ENCODE measurements at places on chromosomes 1 and 21.
A peak's percentile ranks its signal among the peaks of the same experiment; 100 is the strongest.

GRCh38 chr1:223437151-223437550, 43.9 kb downstream of the CCDC185 start:
- DNase-seq, result no peak

DNA sequence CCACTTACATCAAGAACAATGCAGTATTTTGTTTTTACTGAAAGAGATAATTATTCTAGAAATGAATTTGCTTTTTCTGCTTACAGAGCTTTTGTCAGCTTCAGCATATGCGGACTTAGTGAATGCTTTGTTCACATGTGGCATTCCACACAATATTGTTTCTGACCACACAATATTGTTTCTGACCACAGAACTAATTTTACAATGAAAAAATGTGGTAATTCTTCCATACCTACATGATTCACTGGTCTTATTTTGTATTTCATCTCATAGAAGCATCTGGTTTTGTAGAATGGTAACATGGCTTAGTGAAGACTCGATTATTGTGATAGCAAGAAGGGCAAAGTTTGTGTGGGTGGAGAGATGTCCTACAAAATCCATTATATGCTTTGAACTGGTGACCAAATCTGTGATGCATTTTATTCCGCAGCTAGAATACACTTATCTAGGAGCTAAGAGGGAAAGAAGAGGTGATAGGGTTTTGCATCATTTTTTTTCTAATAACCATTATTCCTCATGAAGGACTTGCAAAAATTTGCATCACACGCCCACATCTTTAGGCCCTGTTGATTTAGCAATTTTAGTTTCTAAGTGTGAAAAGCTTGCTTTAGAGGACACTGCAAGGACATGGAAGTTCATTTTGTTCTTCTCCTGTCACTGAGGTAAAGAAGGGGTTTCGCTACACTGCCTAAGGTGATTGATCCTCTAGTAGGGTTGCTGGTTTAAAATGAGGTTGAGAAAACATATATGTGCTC, 75.3 kb downstream of the HLX start:
- DNase-seq, result no peak

- DNase-seq, result no peak
These were observed 497.1 kb downstream of the AGBL4 start for GRCh38 chr1:49526672-49527071.

GRCh38 chr1:223146745-223147144, 3.7 kb upstream of the TLR5 start:
- DNase-seq, result no peak

DNA sequence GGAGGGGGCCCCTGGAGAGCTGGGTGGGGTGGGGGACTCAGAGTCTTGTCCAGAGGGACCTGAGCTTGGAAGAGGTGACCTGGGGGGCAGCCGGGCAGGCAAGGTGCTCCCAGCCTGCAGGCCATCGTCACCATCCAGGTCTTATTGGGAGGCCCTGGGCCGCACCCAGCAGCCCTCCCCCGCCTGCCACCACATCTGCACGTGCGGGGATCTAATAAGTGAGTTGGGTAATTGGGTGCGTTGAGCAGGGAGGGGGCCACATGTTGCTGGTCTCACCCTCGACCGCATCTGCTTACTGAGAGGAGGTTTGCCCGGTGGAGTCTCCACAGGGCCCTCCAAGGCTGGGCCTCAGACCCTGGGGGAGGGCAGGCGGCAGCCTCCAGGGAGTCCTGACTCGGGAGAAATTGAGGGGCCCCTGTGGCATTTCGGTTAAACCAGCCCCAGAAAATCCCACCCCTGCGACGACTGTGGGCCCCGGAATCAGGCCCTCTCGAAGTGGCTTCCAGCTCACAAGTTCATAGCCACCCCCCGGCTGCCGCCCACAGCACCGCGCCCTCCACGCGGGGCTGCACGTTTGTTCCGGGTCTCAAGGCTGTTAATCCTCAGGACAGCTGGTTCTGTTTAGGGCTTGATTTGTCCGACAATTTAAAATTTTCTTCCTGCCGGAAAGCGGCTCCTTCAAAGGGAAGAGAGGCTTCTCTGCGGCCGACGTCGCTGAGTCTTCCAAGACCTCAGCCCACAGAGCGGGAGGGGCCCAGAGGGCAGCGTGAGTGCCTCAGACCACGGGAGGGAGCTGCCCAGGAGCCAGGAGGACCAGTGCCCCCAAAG, 14.7 kb upstream of the COL6A2 start:
- DNase-seq, result no peak

- DNase-seq, result no peak
These were observed 2.0 kb downstream of the CHML start for GRCh38 chr1:241638099-241638682.

- no peak for DNase-seq
These were observed 55.7 kb downstream of the MRPL39 start for GRCh38 chr21:25551569-25551968.

DNA sequence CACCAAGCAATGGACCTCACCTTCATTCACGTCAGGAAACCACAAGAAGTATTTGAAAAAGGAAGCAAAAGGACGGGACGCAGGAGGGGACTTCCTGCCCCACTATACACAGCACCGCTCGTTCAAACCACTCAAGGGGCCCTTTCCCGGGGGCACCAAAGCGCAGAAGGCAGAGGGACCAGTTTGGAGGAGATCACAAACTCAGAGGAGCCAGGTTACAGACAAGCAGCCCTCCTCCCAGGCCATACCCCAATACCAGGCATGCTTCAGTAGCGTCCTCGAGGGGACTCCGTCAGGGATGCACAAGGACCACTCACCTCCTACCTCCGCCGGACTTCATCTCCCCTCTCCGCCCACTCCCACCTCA, 685 bp downstream of the CRTC2 start:
- DNase-seq, result no peak

DNA sequence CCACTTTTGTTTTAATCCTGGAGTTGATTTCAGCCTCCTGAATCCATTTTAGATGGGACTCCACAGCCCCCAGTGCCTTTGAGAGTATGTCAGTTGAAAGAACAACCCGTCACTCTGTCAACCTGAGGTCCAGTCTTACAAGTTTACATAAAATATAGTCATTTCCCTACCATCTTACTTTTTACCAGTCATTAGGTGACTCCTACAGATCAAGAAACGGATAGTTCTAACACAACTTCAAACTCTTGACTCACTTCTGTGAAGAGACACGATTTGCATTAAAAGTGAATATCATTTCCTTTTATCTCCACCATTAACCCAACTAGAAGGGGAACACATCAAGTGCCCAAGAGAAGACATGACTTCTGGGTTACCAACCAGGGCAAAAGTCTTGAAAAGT, 147.1 kb downstream of the NTPCR start:
- no peak for DNase-seq

DNA sequence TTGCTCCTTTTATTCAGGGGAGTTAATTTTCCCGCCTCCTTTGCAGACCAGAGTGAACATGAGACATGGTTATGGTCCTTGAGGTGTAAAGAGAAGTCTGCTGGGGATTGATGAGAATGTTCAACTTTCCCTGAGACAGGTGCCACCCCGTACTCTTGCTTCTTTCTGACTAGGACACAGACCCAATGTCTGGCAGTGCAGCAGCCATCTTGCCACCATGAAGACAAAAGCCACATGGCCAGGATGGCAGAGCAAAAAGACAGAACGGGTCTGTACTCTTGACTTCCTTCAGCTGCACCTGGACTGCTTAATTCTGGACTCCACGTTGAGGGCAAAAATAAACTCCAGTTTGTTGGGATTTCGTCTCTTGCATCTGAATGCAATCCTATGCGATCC, 54.1 kb downstream of the KLHDC7A start:
- no peak for DNase-seq

GRCh38 chr1:234997896-234998741, 130.5 kb downstream of the TOMM20 start:
- DNase-seq, result no peak

- no peak for DNase-seq
These were observed 22.1 kb upstream of the SMYD3 start for GRCh38 chr1:246528933-246529731.

GRCh38 chr1:180198611-180199010, 31.5 kb upstream of the LHX4 start:
- no peak for DNase-seq

- peak; percentile 49 for DNase-seq
These were observed at the start of gene F3 for GRCh38 chr1:94541246-94542087. Gene F3 (minus strand): TSS chr1:94541759. CDS start chr1:94541636, 123 bp downstream.

DNA sequence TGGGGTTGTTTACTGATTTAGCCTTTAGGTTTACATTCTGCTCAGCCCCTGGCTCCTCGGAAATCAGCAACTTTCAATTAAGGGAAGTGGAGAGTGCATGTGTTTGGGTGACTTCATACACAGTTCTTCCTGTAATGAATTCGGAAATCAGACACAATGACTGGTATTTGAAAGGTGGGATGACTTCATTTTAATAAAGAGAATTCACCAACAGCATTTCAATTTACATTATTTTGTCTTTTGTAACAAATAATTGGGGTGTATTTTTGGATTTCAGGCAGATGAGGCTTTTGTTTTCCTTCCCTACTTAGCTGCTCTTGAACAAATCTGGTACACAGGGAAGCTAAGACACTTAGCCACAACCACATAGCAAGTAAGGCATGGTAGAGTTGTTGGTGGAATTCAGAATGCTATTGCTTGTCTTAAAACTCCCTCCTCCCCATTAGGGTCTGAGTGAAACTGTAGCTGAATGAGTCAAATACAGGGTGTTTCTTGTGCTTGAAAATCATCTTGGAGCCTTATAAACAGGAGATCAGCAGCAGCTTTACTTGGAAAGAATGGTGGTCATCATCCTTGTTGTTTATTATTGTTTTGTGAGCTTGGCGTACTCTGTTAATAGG, 917 bp downstream of the STX12 start:
- no peak for DNase-seq

GRCh38 chr1:109818988-109819764, 55.5 kb upstream of the EPS8L3 start:
- DNase-seq, result no peak

- DNase-seq, result no peak
These were observed 223.9 kb downstream of the S1PR1 start for GRCh38 chr1:101460739-101461138.

- no peak for DNase-seq
These were observed 23.0 kb downstream of the ACTA1 start for GRCh38 chr1:229410692-229411433.

- DNase-seq, result no peak
These were observed 311.8 kb upstream of the B3GALT2 start for GRCh38 chr1:193498088-193498655.

- no peak for DNase-seq
These were observed 1.1 kb downstream of the COL9A2 start for GRCh38 chr1:40315795-40316594.

GRCh38 chr1:7632176-7632575, 138.9 kb upstream of the VAMP3 start:
- DNase-seq, result no peak

GRCh38 chr21:39288987-39289386, 24.4 kb downstream of the BRWD1 start:
- no peak for DNase-seq

DNA sequence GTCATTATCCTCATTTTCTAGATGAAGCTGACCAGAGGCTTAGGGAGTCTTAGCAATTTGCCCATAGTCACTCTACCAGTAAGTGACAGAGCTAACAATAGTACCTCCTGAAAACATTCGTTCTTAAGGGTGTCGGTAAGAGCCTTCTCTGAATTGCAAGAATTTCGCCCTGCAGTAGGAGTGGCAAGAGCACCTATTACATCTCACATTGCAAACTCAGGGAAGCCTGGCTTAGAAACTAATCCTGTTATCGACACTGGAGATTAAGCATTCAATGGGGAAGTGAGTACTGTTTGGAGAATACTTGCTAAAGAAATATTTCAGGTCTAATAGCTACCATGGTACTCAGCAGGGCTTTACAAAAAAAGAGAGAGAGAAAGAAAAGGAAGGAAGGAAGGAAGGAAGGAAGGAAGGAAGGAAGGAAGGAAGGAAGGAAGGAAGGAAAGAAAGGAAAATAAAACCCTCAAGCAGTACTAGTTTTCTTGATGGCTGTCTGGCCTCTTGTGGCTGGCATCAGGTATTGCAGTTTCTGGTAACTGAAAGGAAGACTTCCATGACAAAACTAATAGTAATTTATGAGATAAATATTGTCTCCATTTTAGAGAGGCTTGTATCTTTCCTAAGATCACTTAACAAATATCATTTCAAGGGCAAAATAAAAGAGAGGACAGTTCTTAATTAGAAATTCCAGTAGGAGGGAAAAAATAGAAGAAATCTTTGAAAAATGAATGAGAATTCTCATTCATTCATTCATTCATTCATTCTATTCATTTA, 10.4 kb downstream of the C1orf226 start:
- DNase-seq, result no peak

DNA sequence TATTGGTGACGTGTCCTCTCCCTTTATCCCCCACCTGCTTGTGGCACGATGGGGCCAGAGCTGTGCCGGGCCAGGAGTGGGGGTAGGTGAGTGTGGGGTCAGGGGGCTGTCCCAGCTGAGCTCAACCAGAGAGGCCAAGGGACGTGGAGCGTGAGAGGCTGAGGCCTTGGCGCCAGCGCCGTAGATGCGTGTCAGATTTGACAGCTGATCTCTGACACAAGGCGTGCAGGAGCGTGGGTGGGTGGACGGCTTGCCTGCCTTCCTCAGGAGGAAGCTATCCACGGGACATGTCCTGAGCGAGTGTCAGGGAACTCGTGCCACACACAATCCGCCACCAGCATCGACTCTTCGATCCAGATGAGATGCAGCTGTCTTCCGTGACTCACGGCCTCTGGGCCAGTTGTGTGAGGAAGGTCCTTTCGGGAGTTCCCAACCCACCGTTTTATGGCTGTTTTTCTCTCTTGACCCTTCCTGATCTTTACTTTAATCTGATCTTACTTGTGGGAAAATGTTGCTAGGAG, 56.7 kb downstream of the SPSB1 start:
- no peak for DNase-seq

DNA sequence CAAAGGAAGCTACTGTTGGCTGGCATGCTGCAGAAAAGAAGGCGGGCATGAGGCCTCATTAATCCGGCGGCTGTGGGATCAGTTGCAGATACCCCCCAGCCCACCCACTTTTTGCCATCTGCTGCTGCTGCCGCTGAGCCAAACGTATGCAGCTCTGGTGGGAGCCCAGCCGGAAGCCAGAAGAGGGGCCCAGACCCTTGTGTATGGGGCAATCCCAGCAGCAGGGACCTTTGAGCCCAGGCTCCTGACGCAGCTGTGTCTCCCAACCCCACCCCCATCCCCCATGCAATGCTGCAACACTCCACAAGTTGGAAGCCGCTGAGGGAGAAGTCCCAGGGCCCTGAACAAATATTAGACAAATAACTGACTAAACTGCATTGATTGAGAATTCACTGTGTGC, 106.0 kb downstream of the ELAVL4 start:
- DNase-seq, result no peak

GRCh38 chr1:151584278-151584677, 27.6 kb upstream of the SNX27 start:
- no peak for DNase-seq

- no peak for DNase-seq
These were observed 169.0 kb downstream of the VAV3 start for GRCh38 chr1:107795994-107796393.

DNA sequence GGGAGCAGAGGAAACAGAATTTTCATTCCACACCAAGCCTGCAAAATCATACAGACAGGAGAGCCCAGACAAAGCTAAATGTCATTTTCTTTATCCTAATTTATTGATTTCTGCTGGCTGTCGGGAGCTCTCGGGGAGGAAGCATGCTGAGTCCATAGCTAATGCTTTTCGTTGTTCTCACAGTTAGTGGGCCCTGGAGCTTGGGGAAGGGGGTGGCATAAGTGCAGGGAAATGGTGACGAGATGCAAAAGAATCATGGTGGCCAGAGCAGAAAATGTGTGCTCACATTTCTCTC, 202.4 kb downstream of the TOMM20 start:
- no peak for DNase-seq

Data from stimulated activated CD4-positive, alpha-beta T cell treated with anti-CD3 and anti-CD28 coated beads, TNF-alpha, amount 100 ng/mL, for 4 hours (primary cell).